ENCODE measurements at places on chromosomes 6 and 20. TPM values are rescaled to one million over a fixed set of nuclear protein-coding genes. Genes with fewer than 3 reads are reported as not detected.

DNA sequence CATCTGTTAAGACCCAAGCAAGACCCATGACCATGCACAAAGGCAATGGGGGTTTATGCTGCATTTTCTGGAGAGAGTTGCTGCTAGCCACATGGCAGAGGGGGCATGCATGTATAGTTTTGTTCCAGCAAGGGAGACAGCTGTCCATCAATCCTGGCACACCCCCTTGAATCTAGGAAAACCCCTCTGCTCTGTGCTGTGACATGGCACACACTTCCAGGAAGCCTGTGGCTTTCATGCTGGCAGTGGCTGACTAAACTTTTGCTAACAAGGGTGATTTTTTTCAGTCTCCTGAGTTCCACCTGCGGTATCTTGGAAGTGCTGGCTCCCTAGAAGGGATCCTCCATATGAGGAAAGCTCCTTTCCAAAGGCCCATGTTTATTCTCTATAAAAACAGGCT is 9.1 kb upstream of the CST4 start:
- H3K27me3 ChIP-seq, result peaks cover 29% of the 10 kb centered on the region
- DNase-seq, result no peak
- no peaks in the 10 kb centered on the region for H3K36me3 ChIP-seq
- H3K4me1 ChIP-seq, result peaks cover 1% of the 10 kb centered on the region
- H3K27ac ChIP-seq, result no peak overlapping the region

GRCh38 chr20:4026093-4026601 is 10.8 kb upstream of the RNF24 start:
- peak overlapping the region; percentile 44 for H3K4me3 ChIP-seq
- H3K36me3 ChIP-seq, result no peaks in the 10 kb centered on the region
- no peaks in the 10 kb centered on the region for H3K27me3 ChIP-seq
- DNase-seq, result peak; percentile 93
- peak overlapping the region; percentile 73 for H3K27ac ChIP-seq
- peaks cover 34% of the 10 kb centered on the region for H3K4me1 ChIP-seq

DNA sequence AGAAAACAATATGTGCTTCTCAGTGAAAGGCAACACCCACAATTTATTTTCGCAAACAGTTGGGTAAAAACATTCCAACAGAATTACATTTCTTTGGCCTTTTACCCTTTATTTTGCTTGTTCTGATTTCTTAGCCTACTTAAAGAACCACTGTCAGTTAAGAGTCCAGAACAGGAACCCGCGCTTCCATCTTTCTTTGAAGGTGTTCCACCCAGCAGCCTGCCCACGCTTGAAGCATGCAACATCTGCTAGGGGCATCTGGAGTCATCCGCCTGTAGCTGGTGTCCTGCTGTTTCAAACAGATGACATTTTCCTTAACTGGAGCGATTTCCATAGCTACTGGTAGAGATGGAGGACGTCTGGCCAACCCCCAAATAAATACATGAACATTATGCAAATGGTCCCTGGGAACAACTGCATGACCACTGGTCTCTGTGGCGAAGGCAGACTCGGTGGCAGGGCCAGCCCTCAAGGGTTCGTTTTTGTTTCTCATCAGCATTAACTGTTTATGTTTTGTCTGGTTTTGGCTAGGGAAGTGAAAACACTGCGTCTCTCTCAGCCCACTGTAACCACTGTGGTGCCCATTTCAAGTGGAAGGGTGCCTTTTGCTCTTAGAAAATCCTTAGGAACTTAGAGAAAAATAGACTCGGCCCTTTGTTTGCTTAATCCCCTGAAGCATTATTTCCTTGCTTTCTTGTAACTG is 51.6 kb downstream of the LAMA4 start:
- peaks cover 70% of the 10 kb centered on the region for H3K36me3 ChIP-seq
- peaks cover 62% of the 10 kb centered on the region for H3K4me1 ChIP-seq
- H3K27me3 ChIP-seq, result no peaks in the 10 kb centered on the region
- peak overlapping the region; percentile 88 for H3K27ac ChIP-seq
- H3K4me3 ChIP-seq, result no peak overlapping the region

GRCh38 chr6:35048631-35049083 is 92.5 kb downstream of the TCP11 start:
- peaks cover 55% of the 10 kb centered on the region for H3K4me1 ChIP-seq
- H3K27me3 ChIP-seq, result no peaks in the 10 kb centered on the region
- no peaks in the 10 kb centered on the region for H3K36me3 ChIP-seq
- H3K4me3 ChIP-seq, result peak overlapping the region; percentile 38

DNA sequence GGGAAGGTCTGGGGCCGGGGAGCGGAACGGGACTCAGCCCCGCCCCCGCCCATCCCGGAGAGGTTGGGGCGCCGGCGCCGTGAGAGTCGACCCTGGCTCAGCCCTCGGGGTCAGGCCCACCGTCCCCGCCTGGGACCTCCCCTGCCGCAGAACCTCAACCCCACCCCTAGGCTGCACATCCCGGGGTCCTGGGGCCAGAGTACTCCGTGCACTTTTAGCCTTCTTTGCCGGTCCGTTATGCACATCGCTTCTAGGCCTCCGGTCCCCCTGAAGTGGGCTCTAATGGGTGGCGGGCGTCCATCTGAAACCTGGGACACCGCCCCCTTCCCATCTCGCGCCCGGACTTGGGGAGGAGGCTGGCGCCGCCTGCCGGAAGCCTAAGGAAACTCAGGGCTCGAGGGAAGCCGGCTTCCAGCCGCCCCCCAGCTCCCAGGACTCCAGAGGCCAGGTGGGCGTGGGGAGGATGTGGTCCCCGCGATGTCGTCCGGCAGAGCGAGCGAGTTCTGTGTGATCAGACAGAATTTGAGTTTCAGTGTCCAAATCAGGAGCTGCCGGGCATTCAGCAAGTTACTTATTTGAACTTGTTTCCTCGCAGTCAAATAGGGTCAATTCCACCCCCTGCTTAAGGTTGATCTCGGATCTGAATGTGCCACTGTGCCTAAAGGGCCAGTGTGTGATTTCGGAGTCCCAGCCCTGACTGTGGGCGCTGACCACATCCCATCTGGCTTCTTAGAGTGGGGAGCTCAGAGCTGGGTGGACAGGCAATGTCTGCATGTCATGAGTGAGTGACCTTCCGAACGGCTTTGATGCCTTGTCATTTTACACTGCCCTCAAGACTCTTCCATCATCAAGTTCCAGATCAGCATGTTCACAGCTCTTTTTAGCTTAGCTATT is 47.6 kb downstream of the CPXM1 start:
- peaks cover 7% of the 10 kb centered on the region for H3K4me1 ChIP-seq
- peak; percentile 70 for DNase-seq
- H3K27me3 ChIP-seq, result peaks cover 67% of the 10 kb centered on the region
- H3K36me3 ChIP-seq, result no peaks in the 10 kb centered on the region
- peak overlapping the region; percentile 62 for H3K4me3 ChIP-seq

DNA sequence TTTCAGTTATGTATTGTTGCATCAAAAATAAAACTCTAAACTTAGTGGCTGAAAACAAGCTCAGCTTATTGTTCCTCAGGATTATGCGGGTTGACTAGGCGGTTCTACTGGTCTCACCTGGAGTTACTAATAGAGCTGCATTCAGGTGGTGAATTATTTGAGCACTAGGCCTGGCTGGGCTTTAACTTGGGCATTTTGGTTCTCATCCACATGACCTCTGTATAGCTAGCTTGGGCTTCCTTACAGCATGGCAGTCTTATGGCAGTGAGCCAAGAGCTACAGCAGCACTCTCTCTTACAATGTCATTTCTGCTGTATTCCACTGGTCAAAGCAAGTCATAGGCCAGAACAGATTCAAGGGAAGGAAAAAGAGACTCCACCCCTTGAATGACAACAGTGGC is 1.6 kb downstream of the PGBD1 start:
- H3K27ac ChIP-seq, result no peak overlapping the region
- DNase-seq, result peak; percentile 17
- H3K27me3 ChIP-seq, result no peaks in the 10 kb centered on the region
- peaks cover 6% of the 10 kb centered on the region for H3K36me3 ChIP-seq

Gene NOTCH4
- polyA plus RNA-seq, result 1.2 TPM

DNA sequence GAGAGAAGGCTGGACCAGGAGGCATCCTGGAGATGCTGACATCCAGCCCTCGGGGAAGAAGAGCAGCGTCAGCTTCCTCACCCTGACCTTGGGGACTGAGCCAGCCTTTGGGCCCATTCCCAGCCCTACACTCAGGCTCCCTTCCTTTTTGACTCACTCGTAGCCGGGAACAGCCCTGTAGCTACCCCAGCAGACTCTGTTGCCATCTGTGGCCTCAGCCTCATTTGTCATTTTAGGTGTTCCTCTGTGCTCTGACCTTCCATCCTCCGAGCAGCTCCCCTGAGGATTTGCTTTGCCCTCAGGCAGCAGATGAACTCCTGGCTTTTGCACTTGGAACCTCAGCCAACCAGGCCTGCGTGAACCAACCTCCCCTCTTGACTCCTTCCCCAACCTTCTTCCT is 67.5 kb downstream of the ELOVL2 start:
- no peak overlapping the region for H3K4me3 ChIP-seq
- DNase-seq, result peak; percentile 51
- no peaks in the 10 kb centered on the region for H3K4me1 ChIP-seq
- H3K36me3 ChIP-seq, result no peaks in the 10 kb centered on the region

DNA sequence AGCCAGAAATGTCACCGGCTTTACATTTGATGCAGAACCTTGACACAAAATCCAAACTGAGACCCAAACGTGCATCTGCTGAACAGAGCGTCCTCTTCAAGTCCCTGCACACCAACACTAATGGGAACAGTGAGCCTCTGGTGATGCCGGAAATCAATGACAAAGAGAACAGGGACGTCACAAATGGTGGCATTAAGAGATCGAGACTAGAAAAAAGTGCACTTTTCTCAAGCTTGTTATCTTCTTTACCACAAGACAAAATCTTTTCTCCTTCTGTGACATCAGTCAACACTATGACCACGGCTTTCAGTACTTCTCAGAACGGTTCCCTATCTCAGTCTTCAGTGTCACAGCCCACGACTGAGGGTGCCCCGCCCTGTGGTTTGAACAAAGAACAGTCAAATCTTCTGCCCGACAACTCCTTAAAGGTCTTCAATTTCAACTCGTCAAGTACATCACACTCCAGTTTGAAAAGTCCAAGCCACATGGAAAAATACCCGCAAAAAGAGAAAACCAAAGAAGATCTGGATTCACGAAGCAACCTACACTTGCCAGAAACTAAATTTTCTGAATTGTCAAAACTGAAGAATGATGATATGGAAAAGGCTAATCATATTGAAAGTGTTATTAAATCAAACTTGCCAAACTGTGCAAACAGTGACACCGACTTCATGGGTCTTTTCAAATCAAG is 108.4 kb downstream of the RTN4IP1 start:
- DNase-seq, result no peak
- peaks cover 31% of the 10 kb centered on the region for H3K4me1 ChIP-seq
- no peaks in the 10 kb centered on the region for H3K27me3 ChIP-seq
- H3K27ac ChIP-seq, result no peak overlapping the region
- no peak overlapping the region for H3K4me3 ChIP-seq

Gene C6orf62
- 307 TPM for polyA plus RNA-seq

Gene NT5E
- polyA plus RNA-seq, result 201 TPM

DNA sequence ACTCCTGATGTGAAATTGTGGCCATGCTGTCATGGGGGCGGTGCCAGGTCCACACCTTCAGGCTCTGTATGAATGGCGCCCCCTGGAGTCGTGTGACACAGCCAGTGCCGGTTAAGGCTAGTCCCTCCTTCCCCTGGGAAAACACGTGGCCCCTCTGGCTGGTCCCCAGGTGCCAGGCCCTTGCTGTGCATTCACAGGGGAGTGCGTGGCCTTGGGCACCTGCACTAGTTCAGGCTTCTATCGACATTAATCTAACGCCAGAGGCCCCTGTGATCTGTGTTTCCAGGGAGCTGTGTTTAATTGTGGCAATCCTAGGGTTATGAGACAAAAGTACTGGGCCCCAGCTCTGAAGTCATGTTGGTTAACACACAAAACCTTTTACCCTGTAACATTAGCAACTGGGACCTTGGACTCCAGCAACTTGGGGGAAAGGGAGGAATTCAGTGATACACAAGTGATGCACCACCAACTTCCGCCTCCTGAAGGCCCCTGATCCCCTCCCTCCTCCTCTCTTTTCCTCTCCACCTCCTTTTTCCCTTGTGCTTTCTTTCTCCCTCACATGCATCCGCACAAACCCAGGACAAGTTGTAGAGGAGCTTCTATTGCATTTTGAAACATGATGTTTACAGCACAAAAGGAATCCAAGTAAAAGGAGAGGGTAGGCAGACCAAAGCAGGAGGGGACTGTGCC is 74.0 kb downstream of the SSR1 start:
- peaks cover 16% of the 10 kb centered on the region for H3K4me1 ChIP-seq
- no peaks in the 10 kb centered on the region for H3K36me3 ChIP-seq
- H3K27me3 ChIP-seq, result no peaks in the 10 kb centered on the region
- 0 out of 2 replicates have a peak overlapping the region, but pooled peaks have one; percentile 19 for H3K27ac ChIP-seq

Gene NOX3
- polyA plus RNA-seq, result not detected

GRCh38 chr6:34743625-34744293 is 13.5 kb upstream of the SNRPC start:
- no peak for DNase-seq
- H3K27ac ChIP-seq, result no peak overlapping the region
- no peaks in the 10 kb centered on the region for H3K4me1 ChIP-seq

Gene ALDH8A1
- not detected for polyA plus RNA-seq

DNA sequence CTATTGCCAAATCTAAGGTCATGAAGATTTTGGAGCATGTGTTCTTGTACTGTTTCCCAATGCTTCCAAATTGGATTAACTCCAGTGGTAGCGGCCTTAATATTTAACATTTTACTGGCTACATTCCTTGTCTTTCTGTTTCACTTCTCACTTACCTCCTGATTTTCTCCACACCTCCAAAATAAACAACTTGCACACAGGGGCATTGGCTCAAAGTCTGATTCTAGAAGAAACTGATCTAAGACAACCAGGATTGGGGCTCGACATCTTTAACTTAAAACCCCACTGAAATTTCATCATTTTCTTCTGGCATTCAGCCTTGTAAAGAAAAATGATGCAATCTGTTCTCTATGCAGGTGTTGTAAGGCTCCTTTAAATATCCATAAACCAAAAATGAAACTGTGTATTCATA is 557.9 kb upstream of the ID4 start:
- no peaks in the 10 kb centered on the region for H3K27me3 ChIP-seq
- DNase-seq, result peak; percentile 4
- H3K27ac ChIP-seq, result no peak overlapping the region

- H3K4me1 ChIP-seq, result no peaks in the 10 kb centered on the region
- no peak overlapping the region for H3K4me3 ChIP-seq
- H3K36me3 ChIP-seq, result no peaks in the 10 kb centered on the region
These were observed 26.1 kb downstream of the SCP2D1 start for GRCh38 chr20:18839507-18840247.

Gene C20orf202
- not detected for polyA plus RNA-seq

DNA sequence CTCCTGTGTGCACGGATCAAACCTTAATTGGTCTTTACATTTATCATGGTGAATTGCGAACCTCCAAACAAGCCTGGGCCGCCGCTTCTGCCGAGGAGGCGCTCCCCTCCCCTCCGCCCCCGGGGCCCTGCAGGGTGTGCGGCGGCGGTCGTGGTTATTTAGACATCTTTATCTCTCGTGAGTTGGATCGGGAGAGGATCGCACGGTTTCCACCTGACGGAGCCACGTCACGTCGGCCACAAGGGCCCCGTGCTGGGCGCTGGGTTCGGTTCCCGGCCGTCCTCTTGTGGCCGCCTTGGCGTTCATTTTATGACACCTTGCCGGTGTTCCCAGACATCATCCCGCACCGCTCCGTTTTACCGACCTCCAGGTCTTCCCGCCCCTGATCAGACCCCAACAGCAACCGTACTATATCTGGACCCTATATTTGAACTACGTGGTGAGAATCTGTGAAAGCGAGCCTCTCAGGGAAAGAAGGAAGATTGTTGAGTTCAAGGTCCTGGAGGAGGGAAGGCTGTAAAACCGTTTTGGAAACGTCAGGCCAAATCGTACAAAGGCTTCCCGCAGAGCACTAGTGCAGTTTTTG is 1.3 kb upstream of the CNR1 start:
- no peaks in the 10 kb centered on the region for H3K36me3 ChIP-seq
- no peak overlapping the region for H3K4me3 ChIP-seq
- no peaks in the 10 kb centered on the region for H3K4me1 ChIP-seq
- DNase-seq, result no peak
- H3K27me3 ChIP-seq, result peaks cover 69% of the 10 kb centered on the region
